ENCODE measurements at places on chromosomes 12 and 14.

GRCh38 chr14:70700955-70701585 is 59.4 kb downstream of the TTC9 start:
- DNase-seq = no peak

DNA sequence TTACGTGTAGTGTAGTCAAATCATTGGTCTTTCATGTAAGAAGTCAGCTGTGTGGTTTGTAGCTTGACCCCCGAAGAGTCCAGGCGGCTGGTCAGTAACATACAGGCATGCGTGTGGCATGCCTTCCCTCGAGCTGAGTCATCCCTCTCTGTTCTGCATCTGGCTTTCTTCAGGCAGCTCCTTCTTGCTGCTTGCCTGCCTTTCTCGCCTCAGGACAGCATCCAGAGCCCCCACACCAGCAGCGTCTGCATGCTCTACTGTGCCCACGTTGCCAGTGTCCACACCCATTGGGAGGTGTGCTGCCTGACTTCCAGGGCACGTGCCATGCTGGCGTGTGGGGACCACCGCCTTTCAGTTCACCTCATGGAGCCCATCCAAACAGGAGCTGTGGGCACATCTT is 96.8 kb downstream of the EP400 start:
- DNase-seq = no peak

DNA sequence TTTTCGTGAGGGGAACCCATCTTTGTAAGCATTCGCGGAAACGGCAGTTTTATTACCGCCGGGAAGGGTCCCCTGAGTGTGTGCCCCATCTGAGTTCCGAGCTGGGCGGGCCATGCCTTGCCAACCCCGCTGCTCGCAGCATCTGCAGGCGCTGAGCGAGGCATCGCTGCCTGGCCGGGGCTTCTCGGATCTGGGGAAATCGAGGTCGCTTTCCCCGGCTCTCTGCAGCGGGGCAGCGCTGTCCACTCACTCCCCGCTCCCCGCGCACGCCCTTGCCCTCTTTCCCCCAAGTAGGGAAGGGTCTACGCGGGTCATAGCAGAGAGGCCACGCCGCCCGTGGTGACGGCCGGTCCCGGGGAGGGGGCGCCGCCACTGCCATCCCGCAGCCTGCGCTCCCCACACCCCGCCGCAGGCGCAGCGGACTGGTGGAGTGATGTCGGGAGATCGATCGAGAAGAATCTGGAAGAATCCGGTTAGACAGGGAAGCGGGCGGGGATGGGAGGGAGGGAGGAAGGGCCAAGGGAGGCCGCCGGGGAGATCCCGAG is 507 bp upstream of the FKBP4 start:
- no peak for DNase-seq

DNA sequence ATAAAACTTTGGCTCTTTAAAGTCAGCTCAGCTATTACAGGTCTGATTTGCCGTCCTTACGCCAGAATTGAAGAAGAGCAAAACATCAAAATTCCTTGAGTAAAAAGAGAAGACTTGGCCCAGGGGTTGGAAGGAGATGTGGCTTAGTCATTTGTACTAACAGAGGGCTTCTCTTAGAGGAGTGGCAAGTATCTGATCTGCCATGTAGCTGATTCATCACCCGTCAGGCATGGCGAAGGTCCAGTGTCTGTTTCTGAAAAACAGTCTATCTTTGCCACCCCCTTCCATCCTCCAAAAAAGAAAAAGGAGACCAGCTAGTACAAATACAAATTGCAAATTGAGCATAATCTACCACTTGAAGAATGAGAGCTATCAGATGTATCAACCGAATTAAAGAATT is 91.9 kb downstream of the RAD52 start:
- DNase-seq = no peak

DNA sequence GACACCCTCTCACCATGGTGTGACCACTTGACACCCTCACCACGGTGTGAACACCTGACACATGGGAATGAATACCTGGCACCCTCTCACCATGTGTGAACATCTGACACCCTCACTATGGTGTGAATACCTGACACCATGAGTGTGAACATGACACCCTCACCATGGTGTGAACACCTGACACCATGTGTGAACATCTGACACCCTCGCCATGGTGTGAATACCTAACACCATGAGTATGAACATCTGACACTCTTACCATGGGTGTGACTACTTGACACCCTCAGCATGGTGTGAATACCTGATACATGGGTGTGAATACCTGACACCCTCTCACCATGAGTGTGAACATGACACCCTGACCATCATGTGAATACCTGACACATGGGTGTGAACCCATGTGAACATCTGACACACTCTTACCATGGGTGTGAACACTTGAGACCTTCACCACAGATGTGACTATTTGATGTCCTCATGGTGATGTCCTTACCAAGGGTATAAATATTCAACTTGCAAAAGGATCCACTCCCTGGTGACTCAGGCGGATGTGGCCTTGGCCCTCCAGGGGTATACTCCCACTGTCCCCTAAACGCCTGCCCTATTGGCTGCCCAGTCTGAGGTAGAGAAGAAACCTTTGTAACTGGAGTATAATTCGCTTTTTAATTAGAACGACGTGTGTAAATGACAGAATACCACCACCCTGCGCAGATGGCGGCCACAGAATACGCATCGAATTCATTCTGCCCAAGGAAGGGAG is 29.1 kb downstream of the RFLNA start:
- DNase-seq = no peak
